Panc1 (cell line): ENCODE measurements at places on chromosomes 1 and 21. TPM values are rescaled to one million over a fixed set of nuclear protein-coding genes. Genes with fewer than 3 reads are reported as not detected.

DNA sequence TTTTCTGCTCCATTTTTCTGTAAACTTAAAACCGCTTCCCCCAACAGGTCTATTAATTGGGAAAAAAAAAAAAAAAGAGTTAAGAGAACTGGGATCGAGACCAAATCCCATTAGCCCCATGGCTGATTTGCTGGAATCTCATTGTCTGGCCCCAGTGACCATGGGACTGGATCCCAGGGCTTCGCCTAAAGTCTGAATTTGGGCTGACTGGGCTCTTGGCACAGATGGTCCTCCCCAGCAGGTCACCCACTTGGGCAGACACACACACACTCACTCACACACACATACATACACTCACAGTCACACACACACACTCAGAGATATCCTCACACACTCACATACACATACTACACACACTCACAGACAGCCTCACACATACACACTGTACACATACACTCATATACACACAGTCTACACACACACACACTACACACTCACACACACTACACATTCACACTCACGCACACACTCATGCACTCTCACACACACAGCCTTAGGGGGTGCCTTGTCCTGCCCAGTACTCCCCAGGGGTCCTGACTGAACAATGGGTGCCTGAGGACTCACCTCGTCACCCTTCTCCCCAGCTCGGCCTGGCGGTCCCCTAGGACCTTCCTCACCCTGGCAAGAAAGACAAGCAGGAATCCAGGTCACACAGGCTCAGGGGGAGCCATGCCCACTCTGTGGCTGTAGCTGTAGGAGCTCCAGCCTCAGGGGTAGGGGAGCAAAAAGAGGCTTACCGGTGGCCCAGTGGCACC lies 7.5 kb downstream of the COL9A2 start:
- no peak for DNase-seq

DNA sequence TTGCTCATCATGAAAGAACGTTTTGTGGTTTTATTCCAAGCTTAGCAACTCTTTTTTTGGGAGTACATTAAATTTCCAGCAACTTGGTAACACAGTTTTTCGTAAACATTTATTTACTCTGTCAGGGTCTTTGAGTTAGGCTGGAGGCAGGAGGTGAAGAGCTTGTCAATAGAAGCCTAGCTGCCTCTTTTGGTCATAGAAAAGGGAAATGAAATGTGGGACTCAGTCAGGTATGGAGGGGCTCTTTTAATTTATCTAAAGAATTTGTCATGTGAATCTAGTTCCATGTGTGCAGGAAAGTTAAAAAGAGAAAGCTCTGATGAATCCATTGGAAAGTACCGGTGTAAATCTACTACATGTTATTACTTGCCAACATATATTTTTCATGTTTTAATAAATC lies 45.9 kb upstream of the PRMT6 start:
- no peak for DNase-seq

DNA sequence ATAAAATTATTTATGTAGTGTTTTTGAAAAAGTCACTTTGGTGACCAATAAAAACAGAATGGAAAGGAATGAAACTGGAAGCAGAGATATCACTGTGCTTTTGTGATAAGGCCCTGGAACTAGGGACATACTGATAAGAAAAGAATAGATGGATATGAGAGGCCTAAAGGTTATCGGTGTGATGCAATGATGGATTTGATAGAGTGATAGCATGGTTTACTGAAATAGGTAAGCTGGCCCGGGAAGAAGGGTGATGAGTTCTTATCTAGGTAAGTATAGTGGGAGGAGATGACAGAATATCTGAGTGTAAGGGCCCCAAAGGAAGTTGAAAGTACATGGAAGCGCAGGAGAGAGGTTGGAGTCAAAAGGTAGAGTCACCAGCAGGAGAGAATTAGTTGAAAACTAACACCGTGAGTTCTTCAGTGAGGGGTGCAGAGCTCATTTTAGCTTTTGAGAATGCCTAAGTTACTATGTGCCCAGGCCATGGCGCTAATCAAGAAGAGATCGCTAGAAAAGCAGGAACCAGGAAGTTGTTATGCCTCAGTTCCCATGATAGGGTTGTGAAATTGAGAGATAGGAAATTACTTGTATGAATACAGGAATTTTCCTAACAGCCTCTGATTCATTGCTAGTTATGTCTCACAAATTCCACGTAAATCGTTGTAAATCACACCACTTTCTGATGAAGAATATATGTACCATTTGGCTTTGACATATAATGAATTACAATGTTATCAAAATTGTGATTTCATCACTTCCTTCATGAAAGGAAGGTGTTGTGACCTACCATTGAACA lies 115.3 kb downstream of the PLA2G4A start:
- no peak for DNase-seq

DNA sequence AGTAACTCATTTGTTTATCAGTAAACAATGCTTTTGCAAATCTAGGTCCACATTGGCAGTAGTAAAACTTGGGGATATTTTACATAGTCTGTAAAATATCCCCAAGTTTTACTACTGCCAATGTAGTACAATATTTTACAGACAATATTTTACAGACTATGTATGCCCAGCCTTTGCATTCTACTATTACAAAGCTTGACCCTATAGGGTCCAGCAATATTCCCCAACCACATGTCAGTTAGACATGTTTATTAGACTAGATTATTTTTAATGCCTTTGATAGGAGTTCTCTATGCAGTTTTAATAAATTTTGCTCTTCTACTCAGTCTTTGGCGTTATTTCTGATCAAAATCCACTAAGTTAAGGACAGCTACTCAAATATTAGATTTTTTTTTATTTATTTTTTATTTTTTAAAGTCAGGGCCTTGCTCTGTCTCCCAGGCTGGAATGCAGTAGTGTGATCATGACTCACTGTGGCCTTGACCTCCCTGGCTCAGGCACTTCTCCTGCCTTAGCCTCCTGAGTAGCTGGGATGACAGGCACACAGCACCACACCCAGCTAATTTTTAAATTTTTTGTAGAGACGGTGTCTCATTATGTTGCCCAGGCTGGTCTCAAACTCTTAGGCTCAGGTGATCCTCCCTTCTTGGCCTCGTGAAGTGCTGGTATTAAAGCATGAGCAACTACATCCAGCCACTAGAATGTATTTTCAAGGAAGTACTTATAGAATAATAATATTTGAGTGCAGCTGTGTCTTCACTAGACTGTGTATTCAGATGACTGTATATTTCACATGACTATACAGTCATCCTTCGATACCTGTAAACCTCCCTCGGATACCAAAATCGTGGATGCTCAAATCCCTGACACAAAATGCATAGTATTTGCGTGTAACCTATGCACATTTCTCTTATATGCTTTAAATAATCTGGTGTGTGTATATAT lies 19.8 kb downstream of the MIER1 start:
- DNase-seq = peak; percentile 93

- no peak for DNase-seq
Observed at GRCh38 chr1:162380061-162380846, 1.3 kb upstream of the C1orf226 start.

DNA sequence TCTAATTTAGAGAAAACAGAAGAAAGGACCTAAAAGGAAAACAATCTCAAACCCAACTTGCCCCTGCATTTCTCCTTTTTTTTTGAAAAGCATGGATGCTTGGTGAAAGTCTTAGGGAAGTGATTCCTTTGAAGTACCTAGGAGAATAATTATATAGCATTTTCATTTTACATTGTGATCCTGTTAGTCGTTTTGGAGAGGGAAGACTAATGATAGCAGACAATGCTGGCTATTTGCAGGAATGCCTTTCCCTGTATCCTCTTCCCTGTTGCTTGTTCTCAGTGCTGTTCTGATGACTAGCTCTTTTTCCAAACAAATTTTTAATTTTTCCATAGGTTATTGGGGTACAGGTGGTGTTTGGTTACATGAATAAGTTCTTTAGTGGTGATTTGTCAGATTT lies 53.9 kb downstream of the LAMC1 start:
- DNase-seq = no peak

DNA sequence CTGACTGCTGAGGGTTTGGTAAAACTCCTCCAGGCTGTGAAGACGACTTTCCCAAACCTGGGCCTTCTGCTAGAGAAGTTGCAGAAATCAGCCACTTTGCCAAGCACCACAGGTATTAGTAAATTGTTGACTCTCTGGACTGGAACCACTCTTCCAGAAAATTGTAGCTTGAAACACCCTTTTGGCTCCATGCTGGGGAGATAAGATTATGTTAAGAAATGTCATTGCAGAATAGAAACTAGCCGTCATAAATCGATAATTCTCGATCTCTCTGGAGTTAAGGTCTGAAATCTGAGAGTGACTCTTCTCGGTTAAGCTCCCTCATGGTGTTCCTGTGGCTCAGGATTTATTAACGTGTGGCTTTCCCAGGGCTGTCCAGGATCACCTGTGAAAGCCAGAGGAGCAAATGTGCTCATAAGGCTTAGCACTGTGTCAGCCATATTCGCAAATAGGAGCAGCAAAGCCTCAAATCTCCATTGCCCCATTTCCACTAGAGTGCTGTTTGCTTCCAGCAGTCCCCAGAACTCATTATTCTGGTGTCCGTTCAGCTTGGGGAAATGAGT lies 54.6 kb downstream of the ZBTB40 start:
- DNase-seq = no peak

- no peak for DNase-seq
Observed at GRCh38 chr1:10965546-10966226, 46.8 kb upstream of the TARDBP start.

DNA sequence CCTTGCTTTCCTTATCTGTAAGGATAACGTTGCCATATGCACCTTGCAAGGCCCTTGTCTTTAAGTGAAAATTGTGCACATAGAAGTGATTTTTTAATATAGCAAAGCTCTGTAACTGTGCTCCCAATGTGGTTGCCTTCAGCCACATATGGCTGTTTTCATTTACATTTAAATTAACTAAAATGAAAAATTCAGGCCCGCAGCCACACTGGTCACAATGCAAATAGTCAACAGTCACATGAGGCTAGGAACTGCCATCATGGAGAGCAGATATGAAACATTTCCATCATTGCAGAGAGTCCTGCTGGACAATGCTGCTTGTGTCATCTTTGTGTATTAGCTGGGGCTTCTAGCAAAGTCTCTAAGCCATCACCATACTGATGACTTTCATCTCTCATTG lies 83.4 kb downstream of the PGBD5 start:
- DNase-seq = no peak

GRCh38 chr21:39915881-39916280 lies 48.6 kb downstream of the PCP4 start:
- no peak for DNase-seq

DNA sequence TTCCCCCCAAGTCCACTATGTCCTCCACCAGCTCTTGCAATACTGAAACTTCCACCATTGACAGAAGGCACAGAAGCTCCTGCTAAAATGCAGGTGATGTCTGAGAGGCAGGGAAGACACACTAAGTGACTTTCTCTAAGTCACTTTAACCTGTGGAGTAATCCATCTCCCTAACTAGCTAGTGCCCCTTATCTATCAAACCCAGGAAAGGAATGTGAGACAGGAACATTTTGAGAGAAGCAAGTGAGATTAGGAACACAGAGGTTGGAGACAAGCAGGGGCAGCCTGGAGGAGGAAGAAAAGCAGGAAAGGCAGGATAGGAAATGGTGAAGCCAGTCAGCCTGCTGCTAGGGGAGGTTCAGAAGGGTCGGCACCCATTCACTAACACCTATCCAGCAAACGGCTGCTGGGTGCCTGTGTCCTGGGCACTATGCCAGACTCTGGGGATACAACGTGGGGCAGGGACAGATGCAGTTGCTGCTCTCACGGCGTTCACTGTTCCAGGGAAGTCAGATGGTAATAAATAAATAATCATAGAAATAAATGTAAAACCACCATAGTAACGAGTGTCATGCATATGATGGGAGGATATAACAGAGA lies 7.0 kb downstream of the GPA33 start:
- DNase-seq = no peak

GRCh38 chr1:246271516-246271915 lies 235.6 kb downstream of the SMYD3 start:
- DNase-seq = no peak

DNA sequence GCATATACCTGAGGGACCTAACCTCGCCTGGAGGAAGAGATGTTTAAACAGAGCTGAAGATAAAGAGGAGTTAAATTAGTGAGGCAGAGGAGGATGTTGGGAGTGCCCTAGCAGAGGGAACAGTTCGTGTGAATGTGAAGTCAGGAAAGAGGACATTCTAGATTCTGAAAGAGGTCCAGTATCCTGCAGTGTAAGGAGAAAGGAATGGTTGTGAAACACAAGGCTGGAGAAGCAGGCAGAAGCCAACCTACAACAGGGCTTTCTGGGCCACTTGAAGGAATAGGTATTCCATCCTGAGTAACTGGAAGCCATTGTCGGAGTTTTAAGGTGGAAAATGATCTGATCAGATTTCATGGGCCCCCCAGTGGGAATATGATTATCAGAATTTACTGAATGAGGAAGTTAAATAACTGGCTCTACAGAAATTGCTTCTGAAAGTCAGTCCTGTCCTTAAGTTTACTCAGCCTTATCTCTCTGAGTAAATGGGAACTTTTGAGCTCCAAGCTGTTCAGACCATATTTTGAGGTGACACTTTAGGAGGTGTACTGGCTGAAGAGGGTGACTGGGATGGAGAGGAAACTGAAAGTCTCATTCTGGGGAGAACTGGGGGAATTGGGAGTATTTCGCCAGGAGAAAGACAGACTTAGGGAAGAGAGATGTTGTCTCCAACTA lies 24.4 kb upstream of the FAAH start:
- DNase-seq = no peak

DNA sequence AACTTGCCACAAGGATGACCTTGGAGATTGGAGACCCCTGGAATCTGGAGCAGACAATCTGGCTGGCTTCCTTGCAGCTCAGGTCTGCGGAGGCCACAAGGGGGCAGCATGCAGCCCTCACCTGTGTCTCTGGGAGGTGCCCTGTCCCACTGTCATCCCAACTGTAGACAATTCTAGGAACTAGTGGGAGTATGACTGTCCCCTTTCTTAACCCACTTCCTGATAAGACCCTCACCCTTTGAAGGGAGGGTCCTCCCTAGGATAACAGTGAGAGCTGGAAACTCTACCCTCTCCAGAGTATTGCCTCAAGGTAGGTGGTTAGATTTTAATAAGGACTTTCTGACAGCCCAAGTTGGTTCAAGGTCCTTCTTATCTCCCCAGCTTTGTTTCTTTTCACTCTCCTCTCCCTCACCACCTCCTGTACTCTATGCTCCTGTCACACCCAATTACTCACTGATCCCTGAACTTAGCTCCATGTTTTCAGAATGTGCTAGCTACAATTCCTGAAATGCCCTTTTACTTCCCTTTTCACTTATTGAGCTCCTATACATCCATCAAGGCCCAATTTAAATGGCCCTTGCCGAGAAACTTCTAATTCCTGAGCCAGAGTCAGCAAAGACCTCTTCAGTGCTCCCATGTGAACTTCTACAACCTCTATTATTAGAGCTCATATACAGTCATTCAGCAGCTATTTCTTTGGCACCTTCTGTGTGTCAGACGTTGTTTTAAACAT lies 9.2 kb upstream of the KCNQ4 start:
- peak; percentile 47 for DNase-seq

- no peak for DNase-seq
Observed at GRCh38 chr1:18032172-18032859, 75.3 kb upstream of the IGSF21 start.

- no peak for DNase-seq
Observed at GRCh38 chr1:147177611-147178380, 5.5 kb upstream of the PRKAB2 start.

The FCMR gene
- 0.41 TPM for total RNA-seq

The TMCO4 gene
- total RNA-seq = 13.2 TPM

The CXADR gene
- total RNA-seq = 24.7 TPM

The FAM151A gene
- total RNA-seq = not detected

The LDLRAD1 gene
- not detected for total RNA-seq

The LAMC2 gene
- 8.3 TPM for total RNA-seq

The MROH7 gene
- total RNA-seq = not detected

The FAM72C gene
- total RNA-seq = 1.2 TPM

The SPRR2D gene
- not detected for total RNA-seq

The MYOC gene
- not detected for total RNA-seq

The SHISA4 gene
- total RNA-seq = 38.2 TPM

The DNMT3L gene
- not detected for total RNA-seq

The PLA2G2C gene
- total RNA-seq = not detected

The A3GALT2 gene
- total RNA-seq = not detected
